ENCODE measurements at places on chromosomes 1 and 21.
A peak's percentile ranks its signal among the peaks of the same experiment; 100 is the strongest.

DNA sequence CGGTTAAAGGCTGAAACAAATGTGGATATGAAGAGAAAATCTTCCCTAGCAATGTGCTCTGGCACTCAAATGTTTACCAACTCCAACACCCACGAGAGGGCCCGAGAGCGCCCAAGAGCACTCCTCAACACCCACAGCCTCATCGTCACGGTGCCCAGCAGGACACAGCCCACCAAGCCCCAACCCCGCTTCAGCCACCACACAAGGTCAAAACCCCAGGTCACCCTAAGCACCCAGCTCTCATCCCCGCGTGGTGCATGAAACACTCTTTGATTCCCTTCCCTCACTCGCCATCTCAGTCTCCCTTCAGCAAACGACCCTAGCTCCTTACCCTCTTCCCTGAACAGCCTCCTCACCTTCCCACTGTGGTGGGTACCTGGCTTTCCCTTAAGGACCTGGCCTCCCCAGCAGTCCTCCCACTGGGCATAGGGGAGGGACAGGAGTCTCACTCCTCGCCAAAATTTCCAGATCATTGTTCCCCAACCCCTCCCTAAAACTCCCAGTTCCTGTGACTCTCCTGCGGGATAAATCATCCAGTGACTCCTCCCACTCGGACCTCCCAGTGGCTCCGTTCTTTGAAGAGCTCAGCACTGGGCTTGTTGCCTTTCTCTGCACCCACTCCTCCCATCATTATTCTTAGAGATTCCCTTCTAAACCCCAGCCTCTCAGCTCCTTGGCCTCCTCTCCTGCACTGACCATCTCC lies 170.4 kb upstream of the SYT6 start:
- no peak for DNase-seq

DNA sequence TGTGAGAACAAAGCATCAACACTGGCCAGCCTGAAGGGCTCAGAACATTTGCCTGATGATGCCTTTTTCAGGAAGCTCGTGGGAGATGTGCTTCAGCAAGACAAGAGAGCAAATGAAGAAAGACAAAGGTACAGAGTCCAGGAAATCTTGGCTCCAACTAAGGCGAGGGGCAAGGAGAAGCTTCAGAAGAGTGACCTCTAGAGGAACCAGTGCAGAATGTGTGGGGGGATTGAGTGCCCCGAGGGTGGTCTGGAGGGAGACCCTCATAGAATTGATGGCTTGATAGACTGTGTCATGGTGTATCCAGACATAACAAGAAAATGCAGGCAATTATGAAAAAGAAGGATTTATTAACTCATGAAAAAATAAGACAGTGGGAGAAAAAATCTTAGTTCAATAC lies 15.3 kb upstream of the NLRP3 start:
- no peak for DNase-seq

GRCh38 chr21:45253633-45254459 lies 33.8 kb downstream of the POFUT2 start:
- DNase-seq = no peak

- no peak for DNase-seq
Measured at GRCh38 chr1:180382326-180383115, 119.9 kb downstream of the ACBD6 start.

- DNase-seq = no peak
Measured at GRCh38 chr21:14493731-14494130, 52.4 kb downstream of the SAMSN1 start.

DNA sequence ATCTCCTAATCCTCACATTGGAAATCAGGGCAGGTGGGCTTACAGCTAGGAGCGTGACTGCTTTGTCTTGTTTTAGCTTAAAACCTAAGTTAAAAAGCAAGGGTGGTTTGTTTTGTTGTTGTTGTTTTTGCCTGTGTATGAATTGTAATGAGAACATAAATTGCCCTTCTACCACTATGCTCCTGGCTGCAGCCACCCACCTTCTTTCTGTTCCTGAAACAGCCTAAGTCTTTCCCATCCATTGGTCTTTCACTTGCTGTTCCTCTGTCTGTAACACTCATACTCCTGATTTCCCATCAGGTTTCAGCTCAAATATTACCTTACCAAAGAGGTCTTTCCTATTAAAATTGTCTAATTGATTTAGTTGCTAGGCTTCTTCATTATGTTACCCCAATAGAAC lies 604 bp upstream of the TMEM79 start:
- DNase-seq = no peak

DNA sequence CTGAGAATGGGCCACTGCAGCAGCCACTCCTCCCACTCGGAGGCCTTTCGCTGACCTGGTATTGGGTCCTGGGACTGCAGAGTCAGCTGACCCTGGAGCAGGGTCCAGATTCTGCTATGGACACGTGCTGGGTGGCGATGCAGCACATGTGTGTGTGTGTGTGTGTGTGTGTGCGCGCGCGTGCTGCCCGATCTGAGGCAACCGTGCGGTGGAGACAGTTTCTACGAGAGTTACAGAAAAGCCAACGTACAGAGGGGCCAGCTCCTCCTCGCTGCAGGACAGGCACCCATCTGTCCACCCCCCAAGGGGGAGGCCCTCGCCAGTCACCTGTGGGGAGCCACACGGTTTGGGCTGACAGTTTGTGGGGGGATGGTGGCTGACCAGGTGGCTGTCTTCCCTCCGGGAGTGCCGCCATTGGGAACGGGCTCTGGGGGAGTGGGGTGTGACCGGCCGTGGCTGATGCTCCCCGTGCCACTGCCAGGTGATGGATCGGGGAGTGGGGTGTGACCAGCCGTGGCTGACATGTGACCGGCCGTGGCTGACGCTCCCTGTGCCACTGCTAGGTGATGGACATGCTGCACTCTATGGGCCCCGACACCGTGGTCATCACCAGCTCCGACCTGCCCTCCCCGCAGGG lies 24.0 kb downstream of the CSTB start:
- DNase-seq = no peak

DNA sequence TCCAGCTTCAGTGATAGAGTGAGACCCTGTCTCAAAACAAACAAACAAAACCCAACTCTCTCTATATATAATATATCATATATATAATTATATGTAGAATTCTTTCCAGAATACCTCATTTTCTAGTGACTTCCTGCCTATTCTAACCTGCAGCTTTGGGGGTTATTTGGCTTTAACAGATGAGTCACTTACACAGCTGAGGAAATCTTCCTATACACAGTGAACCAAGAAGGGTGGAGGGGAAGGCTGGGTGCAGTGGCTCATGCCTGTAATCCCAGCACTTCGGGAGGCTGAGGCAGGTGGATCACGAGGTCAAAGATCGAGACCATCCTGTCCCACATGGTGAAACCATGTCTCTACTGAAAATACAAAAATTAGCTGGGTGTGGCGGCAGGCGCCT lies 9.2 kb downstream of the RAB29 start:
- no peak for DNase-seq

- DNase-seq = no peak
Measured at GRCh38 chr1:196545222-196545621, 63.0 kb downstream of the KCNT2 start.

DNA sequence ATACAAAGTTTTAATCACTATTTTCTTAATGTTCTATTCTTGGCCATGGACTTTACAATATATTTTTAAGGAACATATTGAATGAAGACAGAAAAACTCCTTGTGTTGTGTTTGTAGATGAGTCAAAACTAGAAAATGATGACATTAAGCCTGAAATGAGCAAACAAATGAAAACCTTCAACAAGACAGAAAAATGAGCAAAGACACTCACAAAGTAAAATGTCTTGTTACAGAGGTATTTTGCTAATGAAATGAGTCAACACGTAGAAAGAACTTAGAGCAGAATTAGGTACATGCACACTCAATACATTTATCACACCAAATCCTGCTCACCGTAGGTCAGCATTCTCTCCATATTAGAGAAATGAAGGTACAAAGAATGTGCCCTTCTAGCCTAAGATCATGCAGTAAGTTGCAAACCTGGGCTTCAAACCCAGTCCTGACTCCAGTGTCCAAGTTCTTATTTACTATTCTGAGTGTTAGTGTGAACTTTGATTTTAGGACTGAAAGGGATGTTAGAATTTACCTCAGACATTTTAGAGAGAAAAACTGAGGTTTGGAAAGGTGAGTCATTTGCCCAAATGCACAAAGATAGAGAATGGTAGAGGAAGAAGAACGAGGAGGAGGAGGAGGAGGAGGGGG lies 133.9 kb upstream of the SGIP1 start:
- DNase-seq = no peak

- no peak for DNase-seq
Measured at GRCh38 chr1:247322442-247322841, 9.2 kb downstream of the ZNF496 start.

DNA sequence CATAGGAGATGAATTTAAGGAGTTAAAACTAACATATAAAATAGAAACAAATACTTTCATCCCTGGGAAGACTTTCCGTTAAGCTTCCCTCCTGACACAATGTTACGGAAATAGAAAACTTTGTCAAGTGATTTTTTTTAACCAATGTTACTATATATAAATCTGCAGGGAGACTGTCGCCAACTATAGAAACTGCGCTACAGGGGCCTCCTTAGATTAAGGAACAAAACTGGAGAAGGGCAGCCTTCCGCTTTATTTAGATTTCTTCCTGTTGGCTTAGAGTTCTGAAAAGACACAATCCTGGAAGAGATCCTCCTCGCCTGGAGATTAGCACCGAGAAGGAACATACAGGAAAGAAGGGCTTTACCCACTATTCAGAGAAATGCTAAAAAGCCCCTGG lies 1.5 kb downstream of the MGST3 start:
- DNase-seq = no peak

DNA sequence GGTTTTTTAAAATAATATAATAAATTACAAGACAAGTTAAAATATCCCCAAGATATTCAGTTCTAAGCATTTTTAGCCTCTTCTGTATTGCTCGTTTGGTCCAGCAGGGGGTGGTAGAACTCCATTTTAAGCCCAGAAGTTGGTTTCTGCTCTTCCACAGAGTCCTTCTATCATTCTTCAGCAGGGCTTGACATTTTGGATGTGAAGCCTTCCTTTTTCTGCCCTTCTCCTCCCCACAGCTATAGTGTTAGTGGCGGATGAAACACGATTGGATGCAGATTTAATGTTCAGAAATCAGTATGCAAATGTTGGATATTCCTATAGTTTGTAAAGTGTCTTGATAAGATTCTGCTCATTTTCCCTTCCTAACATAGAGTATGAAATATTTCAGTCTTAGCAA lies 1.4 kb downstream of the NCAM2 start:
- no peak for DNase-seq

GRCh38 chr1:245768596-245768995 lies 613.8 kb downstream of the KIF26B start:
- no peak for DNase-seq

DNA sequence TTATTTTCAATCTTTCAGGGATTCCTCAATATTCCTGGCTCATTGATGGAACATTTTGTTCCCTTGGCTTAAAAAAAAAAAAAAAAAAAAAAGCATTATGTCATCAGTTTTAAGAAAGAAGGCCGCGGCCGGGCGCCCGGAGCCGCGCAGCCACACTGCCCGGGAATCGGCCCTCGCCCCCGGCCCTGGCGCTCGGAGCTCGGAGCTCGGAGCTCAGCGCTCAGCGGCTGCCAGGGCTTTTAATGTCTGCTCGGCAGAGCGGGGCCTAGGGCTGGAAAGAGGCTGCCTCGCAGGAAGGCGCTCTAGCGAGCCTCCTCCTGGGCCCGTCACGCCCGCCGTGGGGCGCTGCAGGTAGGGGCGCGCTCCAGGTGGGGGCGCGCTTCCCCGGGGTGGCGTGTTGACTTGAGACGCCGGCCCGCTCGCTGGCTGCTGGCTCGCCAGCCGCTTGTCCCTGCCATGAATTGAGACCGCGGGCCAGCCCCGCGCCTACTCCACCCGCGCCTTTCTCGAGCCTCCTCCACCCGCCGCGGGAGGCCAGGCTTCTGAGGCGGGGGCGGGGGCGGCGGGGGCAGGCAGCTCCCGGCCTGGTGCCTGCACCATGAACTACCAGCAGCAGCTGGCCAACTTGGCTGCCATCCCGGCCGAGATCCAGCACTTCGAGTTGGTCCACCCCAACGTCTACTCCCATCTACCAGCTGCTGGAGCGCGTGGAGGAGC lies 5.4 kb upstream of the TDRD5 start:
- no peak for DNase-seq

- no peak for DNase-seq
Measured at GRCh38 chr1:169105434-169106094, 926 bp upstream of the ATP1B1 start.

DNA sequence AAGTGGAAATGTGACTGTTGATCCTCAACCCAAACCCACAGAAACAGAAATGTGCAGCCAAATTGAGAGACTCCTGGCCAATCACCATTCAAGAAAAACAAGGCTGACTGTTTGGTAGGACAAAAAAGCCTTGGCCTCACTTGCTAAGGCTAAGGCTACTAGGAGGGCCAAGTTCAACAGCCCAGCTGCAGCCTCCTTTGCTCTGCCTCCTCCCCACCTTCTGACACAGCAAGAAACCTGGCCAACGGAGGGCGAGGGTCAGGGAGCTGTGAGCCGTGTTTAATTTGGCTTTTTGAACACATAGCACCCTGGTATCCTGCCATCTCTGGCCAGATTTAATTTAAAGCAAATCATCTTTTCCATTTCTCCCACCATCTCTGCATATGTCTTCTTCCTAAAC lies 165.8 kb upstream of the RAB4A start:
- DNase-seq = no peak

- no peak for DNase-seq
Measured at GRCh38 chr1:13583966-13584791, 547 bp downstream of the PDPN start.

- DNase-seq = no peak
Measured at GRCh38 chr1:81920245-81920740, 119.6 kb downstream of the ADGRL2 start.

DNA sequence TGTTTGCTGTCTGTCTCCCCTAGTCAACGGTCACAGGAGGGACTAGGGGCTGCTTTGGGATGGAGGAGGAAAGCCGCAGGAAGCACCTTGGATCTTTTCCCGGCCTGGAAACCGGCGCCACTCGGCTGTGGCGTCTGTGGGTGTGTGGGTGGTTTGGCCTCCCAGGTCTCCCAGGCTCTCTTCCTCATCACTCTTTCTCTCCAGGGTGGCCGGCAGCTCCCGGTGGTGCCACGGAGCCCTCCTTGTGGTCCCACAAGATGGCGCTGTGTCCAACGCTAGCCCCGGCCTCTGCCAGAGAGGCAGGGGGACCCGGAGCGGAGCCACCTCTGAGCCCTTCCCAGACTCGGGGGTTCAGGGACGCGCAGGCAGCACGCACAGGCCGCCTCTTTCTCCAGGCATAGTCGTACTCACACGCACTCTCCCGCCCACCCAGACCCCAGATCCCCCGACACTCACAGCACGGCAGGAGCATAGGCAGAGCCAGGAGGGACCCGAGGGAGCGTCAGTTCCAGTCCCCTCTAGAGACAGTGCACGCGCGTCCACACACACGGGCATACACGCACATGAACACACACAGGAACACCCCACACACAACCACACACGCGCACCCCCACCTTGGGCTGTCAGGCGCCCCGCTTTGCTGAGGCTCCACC lies 31.2 kb downstream of the CDCP2 start:
- peak; percentile 44 for DNase-seq

DNA sequence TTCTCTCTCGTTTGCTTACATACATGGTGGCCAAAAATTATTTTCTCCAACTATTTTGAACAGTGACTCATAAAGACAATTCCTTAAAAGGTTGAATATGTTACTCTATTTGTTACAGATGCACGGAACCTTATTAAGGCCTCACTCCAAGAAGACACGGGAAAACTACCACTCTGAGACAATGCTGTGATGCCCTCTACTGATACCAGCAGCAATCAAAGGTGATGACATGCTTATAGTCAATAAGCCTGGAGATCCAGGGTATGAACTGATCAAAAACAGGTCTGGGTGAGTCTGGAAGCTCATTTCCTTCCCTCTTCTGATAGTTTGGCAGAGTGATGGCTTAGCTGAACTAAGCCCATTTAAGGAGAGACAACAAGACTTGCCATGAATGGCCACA lies 563.0 kb downstream of the LRRIQ3 start:
- no peak for DNase-seq

GRCh38 chr1:108534759-108535158 lies 25.1 kb upstream of the EEIG2 start:
- no peak for DNase-seq

Measured in stimulated activated CD8-positive, alpha-beta memory T cell treated with anti-CD3 and anti-CD28 coated beads, Interleukin-4, amount 100 ng/mL, for 1 hour (primary cell).